ENCODE measurements at places on chromosomes 5 and 9.

DNA sequence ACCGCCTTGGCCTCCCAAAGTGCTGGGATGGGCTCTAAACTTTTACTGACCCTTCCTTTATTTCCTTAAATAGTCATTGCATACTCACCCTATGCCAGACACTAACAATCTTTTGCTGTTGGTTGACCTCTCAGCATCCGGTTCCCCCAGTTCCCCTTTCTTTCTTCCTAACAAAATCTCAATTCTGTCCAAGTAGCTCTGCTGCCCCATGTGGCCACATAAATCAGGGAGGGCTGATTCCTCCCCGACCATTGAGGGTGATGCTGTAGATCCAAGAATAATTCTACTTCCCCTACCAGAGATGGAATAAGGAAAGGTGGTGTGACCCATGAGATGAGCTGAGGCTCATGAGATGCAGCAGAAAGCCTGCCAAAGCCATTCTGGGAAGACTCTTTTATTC lies 315.3 kb upstream of the MSX2 start:
- DNase-seq = no peak

DNA sequence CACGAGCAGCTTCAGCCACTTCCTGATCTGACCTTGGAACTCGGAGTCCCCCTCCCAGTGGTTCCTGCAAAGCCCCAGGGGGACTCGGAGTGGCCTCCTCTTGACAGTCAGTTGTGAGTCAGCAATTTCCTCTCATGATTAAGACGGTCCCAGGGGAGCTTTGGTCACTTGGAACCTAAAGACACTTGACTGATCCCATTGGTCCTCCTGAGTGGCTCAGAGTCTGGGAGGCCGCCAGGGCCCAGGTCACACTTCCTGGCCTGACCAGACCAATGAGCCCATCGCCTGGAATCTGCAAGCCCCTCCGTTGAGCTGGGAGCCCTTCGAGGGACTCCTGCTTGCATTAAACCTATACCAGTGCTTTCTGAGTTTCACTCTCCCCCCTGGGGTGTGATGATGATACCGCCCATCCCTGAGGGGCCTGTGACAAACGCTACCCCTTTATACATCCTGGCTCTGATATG lies 29.1 kb downstream of the TSPAN17 start:
- peak; percentile 39 for DNase-seq

DNA sequence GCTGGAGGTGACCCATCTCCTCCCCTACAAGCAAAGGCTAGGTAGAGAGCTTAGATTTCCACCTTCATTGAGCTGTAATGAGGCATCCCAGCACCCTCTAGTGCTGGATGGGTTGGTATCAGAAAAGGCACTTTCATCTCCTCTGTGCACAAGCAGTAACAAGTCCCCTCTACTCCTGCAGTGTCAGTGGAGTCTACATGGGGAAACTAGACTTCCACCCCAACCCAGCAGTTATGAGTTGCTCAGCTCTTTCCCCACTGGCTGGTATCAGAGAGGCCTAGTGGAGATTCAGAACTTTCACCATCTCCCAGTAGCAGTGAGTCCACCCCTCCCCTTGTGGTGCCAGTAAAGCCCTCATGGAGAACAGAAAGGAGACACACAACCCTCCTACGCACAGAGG lies 17.9 kb downstream of the FCN1 start:
- DNase-seq = no peak

DNA sequence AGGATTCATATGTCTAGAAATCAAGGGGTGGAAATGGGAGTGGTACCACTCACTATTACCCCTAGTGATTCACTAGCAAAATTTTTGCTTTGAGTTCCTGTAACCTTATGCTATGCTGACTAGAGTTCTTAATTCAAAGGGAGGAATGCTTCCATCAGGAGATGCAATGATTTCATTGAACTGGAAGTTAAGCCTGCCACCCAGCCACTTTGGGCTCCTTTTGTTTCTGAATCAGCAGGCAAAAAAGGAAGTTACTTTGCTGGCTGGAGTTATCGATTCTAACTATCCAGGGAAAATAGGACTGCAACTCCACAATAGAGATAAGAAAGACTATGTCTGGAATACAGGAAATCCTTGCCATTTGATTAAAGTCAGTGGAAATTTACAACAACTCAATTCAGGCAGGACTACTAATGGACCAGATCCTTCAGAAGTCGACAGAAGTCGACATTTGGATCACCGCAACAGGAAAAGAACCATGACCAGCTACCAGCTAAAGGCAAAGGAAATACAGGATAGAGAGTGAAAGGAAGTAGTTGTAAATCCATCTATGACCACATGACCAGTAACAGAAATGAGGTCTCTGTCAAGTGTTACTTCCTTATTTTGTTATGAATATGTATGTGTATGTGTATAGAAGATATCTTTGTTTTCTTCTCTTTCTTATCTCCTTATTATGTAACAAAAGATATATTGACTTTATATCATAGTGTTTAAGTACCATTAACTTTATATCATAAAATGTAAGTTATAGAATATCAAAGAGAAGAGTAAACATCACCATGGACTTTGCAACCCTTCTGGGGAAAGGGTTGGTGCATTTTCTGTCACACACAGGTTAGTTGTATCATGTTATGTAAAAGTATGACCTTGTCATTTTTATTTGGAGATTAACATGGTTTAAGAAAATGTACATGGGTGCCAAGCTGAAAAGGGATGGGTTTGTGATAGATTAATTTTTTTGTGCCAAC lies 198.7 kb upstream of the HAPLN1 start:
- DNase-seq = peak; percentile 38

GRCh38 chr9:134436379-134436762 lies 110.1 kb downstream of the RXRA start:
- DNase-seq = no peak

- DNase-seq = no peak
Observed at GRCh38 chr9:100049551-100049950, 49.2 kb downstream of the ERP44 start.

DNA sequence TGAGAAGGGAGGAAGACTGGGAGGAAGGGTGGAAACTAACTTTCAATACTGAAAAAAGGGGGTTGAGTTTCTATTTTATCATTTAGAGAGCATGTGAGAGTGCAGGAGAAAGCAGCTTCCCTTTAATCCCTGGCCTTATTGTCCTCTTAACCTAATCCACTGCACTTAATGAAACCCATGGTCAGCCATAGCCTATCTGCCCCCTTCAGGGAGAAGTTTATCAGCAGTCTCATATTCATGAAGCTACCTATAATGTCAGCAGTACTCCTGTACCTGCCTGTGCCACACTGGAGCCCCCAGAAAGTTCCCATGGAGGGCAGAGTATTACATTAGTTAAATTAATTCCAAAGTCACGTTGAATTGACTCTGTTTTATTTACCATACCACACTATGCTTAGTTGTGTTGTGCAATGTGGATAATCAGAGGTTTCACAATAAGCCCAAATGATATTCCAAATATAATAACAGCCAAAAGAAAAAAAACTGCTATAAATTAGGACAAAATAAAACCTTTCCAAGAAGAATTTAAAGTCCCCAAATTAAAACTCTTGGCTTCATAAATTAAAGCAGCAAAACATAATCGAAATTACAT lies 62.9 kb downstream of the MUSK start:
- no peak for DNase-seq

- no peak for DNase-seq
Observed at GRCh38 chr9:9574080-9574479, 1038.7 kb downstream of the PTPRD start.

GRCh38 chr5:81180780-81181460 lies 52.2 kb upstream of the CKMT2 start:
- no peak for DNase-seq

- no peak for DNase-seq
Observed at GRCh38 chr5:57504357-57504756, 21.7 kb upstream of the ACTBL2 start.

DNA sequence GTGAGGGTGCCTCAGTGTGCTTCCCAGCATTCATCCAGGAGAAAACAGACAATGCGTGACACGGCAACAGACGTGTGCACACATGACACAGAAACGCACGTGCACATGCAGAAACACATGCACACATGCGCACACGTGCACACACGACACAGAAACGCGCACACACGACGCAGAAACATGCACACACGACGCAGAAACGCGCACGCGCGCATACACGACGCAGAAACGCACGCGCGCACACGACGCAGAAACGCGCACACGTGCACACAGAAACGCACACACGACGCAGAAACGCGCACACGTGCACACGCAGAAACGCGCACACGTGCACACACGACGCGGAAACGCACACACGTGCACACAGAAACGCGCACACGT lies 16.5 kb downstream of the TPPP start:
- no peak for DNase-seq

DNA sequence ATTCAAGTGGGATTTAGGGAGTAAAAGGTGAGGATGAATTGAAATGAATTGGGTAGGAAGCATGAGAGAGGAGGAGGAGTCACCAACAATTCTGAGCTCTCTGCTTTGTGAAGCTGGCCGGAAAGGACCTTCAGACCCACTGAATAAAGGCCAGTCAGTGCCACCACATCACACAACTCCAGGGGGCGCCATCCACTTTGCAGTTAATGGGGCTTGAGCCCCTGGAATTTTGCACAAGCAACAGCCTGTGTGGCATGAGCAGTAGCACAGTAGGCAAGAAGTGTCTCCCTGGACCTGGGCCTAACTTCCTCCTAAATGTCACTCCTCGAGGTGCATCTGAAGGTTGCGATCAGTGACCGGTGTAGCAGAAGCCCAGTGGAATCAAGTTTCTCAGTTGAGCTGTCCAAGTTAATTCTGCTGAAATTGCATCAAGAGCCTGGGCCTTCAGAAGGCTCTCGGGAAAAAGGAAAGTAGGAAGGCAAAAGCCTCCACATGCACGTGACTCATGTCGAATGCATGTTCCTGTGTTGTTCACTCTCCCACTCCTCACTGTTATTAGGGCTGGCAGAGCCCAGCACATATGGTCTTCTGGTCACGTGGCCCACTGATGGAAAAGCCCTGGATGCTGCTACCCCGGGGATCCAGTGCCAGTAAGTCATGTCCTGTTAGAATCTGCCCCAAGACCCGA lies 27.8 kb upstream of the GLIS3 start:
- DNase-seq = peak; percentile 62

DNA sequence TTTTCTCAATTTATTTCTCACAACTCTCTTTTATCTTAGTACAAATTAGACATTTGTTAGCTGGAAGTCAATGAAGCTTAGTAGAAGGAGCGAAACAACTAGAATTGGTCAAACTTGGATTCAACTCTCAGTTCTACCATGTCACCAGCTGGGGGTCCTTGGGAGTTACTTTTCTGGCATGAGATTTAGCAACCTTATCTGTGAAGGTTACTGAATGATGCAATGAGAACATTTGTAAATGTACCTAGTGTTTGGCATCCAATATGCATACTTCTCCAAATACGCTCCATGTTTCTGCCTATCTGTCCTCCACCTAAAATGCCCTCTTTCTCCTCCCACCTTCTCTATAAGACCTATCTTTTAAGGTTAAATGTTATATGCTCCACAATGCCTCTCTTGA lies 6.3 kb downstream of the HNRNPA0 start:
- no peak for DNase-seq

- DNase-seq = no peak
Observed at GRCh38 chr5:174288439-174288838, 242.9 kb downstream of the NSG2 start.

DNA sequence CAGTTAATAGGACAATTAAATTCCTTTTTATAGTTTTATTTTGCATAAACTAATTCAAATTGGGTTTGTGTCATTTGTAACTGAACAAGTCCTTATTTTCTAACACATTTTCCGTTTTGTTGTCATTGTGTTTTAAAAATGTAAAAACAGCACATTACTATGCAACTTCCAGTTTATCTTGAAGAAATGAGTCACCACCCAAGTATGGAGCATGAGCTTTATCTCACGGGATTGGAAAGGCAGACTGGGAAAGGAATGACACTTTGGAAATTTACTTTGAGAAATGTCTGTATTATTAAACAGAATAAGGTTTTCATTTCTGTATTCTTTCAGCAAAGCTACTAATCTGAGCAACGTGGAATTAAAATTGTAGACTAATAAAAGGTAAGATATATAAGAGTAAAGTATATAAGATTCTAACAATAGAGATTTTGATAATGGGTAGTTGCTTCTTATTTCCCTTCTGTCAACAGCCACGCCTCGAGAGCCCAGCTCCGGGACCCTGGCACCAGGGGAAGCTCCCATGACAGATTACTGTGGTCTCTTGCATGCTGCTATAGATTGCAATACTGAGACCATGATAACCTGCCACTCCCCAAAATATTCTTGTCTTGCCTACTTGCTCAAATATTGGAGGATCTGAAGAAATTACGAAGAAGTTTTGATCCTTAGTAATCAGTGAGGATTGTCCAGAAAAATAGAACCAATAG lies 433.1 kb downstream of the CHSY3 start:
- peak; percentile 89 for DNase-seq

GRCh38 chr9:75105841-75106240 lies 17.5 kb downstream of the OSTF1 start:
- DNase-seq = peak; percentile 37

DNA sequence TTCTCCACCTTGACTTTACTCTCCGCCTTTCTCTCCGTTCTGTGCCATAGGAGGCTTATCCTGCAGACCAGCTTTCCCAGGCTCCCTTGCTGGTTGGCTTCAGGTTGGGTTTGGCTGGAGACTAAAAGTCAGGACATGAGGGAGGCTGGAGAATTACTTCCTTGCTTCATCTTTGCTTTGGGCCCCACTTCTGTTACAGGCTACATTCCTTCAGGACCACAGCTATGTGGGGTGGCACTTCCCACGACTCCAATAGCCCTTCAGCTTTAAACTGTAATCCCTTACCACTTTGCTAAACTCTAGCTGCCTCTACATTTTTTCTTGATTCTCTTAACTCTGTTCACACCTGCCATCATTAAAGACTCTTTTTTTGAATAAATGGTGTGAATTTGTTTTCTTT lies 186.7 kb upstream of the NR4A3 start:
- no peak for DNase-seq

DNA sequence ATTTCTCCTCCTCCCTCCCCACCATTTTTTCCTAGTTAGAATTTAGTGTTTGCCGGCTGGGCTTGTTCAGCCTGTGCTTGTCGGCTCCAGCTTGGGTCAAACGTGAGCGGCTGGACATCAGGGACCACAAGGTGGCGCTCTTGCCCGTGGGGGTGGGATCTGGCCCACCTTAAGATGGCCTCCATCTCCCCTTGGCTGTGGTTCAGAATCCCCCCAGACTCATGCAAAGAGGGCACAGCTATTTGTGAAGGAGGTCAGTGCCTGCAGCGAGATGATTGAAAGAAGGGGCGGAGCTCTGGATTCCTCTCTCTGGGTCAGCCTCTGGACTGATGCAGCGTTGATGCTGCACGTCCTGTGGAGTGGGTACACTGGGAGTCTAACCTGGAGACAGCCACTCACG lies 283.3 kb upstream of the TUT7 start:
- peak; percentile 65 for DNase-seq

- DNase-seq = no peak
Observed at GRCh38 chr9:137095664-137096517, 9.1 kb downstream of the MAN1B1 start.

DNA sequence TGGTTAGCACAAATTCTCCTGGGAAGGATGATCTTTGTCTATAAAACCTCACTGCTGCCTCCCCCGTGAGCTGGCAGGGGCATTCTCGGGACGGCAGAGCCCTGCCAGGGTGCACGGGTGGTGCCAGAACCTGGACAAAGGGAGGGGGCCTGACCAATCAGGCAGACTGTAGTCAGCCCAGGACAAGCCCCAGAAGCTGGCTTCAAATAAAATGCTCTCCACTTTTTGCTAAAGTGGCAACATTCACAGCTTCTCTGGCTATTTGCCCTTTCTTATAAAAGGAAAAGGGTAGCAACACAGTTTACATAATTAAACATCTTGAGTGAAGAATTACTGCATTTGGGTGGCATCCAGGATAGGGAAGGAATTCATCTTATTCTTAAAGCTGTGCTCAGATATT lies 14.4 kb downstream of the IL9 start:
- DNase-seq = no peak
